ENCODE measurements at places on chromosomes 12 and 14.

- DNase-seq = no peak
Observed at GRCh38 chr12:65474831-65475230, 196.3 kb downstream of the MSRB3 start.

DNA sequence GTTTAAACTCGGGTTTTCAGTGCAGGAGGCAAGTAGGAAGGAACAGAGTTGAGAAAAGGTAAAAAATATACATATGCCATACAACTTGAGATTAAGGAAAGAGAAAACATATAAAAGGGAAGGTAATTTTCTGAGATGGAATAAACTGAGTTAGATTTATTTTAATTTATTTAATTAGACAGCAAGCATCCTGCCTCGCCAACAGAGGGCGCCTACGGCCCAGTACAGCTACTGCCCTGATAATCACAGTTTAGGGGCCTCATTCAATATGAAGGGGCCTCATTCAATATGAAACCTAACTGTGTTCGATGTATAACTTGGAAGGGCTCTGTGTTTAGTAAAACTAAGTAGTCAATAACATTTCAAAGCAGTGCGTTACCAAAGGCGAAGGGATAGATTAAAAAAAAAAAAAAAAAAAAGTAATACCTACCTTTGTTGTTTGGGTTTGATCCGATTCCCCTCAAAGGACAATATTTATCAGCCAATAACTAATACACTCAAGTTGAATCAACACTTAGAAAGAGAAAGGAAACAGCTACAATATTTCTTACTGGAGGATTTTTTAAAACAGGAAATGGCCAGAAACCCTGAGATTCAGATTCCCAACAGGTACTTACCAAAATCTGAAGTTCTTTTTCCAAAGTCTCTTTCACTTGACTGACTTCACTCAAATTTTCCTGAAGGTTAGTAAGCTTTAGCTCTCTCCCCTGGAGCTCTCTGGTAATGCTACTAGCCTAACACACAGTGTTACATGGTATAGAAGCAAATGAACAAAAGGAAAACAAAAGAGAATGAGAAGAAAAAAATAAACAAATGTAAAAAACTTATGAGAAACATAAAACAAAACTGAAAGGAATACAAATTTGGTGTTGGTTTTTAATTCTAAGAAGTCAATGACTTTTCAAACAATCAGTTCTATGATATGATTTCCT is 70.0 kb upstream of the VPS33A start:
- DNase-seq = peak; percentile 10

DNA sequence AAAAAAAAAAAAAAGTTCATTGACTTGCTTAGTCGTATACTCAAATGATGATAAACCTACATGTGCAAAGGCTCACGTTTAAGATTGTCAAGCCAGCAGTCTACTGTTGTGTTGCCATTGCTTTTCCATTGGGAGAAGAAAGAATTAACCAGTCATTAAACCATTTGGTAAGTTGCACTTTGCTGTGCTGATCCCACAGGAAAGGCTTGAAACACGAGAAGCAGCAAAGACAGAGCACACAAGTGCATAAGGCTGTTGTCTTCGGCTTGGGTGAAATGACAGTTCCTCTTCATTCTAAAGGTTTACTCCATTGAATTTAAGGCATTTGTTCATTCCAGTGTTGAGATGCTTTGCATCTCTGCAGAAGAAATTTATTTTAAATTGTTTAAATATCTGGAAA is 50.1 kb downstream of the ZC3H14 start:
- no peak for DNase-seq

DNA sequence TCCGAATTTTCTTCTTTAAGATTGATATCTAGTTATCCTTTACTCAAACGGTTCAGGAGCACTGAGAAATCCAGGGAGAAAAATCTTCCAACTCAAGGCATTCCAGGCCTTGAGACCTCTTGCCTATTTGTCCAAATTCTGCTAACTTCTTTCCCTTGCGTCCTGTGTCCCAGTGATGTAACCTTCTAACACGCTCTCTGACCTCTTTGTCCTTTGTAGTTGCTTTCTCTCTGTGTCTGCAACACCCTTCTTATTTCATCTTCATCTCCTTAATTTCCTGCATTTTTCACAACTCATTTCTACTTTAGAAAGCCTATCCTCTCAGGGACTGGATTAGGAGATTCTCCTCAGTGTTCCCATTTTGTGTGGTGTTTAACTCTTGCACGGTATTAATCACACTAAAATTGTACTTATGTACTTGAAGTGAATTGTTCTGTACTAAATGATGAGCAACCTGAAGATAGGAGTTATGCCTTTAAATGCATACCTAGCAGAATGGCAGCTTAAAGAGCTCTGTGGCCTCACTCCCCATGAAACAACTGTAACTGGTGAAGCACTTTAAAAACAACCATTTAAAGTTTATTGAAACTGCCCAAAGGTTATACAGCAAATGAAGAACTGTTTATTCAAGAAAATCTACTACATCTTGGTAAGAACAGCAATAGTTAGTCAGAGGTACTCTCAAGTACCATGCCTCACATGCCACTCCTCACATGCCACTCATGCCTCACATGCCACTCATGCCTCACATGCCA is 7.4 kb upstream of the SNAPC1 start:
- no peak for DNase-seq

- DNase-seq = no peak
Observed at GRCh38 chr12:121916719-121917118, 1.7 kb upstream of the CFAP251 start.

DNA sequence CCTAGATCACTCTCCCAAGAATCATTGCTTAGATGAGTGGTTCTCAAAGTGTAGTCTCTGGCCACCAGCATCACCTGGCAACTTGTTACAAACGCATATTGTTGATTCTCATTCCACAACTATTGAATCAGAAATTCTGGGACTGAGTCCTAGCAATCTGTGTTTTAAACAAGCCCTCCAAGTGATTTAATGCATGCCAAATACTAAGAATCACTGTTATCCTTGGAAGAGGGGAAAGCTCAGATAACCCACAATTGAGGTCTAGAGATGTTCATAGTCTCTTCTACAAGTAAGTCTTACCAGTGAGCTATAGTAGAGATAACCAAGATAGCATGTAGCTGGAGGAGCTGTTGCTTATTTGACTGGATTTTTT is 666.6 kb downstream of the DIO2 start:
- DNase-seq = no peak

DNA sequence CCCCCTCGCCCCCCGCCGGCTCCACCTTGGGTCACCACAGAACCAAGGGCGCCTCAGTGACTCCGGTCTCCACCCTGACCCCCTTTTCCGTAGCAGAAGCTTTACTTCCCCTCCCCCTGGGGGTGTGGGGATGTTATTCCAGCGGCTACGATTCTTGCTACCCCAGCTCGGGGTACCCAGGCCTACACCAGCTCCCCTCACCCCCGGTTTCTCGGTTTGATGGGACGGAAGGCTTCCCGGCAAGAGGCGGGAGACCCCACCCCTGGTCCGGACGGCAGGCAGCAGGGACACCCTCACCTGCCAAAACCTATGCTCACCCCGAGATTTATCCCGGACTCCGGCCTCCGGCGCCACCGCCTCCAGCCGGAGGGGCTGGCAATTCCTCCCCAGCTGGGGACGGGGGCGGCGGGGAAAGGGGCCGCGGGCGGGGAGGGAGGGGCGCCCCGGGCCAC is 619 bp downstream of the RAB15 start:
- no peak for DNase-seq

DNA sequence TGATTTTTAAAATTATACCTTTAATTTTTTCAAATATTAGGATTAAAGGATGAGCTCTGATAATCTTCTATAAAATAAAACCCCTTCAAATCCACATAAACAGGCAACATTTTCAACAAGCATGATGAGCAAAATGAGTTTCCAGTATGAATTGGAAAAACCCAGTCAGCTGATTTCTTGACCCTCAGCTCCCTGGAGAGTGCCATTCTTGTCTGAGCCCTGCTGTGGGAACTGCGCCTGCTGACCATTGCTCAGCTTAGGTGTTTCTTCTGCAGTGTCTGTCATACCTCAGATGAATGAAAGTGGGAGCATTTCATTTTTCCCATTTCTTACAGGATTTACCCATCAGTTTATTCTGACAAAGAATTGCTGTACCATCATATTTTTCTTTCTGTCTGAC is 27.6 kb downstream of the MAPKAPK5 start:
- no peak for DNase-seq

DNA sequence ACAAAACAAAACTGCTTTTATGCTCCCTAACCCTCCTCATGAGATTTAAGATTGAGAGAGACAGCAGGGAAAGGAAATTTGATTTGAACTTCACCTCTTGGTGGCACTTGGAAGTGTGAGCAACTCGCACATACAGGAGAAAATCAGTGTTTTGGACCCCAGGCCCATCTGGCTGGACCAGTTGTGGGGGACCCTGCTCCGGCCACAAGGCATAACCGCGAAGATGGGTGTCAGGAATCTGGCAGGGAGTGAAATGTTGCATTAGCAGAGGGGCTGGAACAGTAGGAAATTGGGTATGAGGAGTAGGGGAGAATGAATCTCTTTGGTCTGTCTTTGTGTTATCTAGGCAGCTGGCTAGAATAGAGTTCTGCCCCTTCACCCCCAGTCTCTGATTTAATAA is 1.2 kb downstream of the CIROP start:
- no peak for DNase-seq

- DNase-seq = no peak
Observed at GRCh38 chr12:42716491-42716891, 126.9 kb upstream of the PRICKLE1 start.

- no peak for DNase-seq
Observed at GRCh38 chr12:66726556-66726955, 47.7 kb upstream of the GRIP1 start.

DNA sequence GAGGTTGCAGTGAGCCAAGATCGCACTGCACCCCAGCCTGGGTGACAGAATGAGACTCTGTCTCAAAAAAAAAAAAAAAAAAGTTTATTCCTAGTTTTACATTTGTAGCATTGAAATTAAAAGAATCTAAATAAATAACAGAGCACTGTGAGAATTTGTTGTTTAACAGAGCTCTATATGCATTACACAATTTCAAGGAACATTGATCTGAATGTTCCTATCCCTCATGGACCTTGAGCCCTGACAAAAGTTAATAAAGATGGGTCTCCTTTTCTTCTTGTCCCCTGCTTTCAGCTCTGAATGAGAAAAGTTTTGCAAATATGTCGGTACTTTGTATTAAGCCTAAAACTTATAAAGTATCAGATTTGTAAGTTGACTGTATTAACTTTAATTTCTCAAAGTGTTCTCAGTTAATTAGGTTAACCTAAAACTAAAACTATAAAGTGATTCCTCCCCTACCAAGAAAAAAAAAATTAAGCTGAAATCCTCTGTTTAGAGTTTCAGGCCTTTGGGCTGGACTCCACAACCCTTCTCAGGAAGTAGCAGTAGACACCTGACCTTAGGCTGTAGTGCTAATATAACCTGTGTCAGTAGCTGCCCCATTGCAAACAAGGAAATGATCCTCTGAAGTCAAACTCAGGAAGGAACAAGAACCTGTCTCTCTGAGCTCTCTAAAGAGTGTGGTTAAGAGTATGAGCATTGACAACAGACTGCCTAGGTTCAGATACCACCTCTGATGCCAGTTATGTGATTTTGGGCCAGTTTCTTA is 477.6 kb downstream of the DPF3 start:
- DNase-seq = no peak

GRCh38 chr14:56751471-56751870 is 58.8 kb downstream of the OTX2 start:
- DNase-seq = no peak

DNA sequence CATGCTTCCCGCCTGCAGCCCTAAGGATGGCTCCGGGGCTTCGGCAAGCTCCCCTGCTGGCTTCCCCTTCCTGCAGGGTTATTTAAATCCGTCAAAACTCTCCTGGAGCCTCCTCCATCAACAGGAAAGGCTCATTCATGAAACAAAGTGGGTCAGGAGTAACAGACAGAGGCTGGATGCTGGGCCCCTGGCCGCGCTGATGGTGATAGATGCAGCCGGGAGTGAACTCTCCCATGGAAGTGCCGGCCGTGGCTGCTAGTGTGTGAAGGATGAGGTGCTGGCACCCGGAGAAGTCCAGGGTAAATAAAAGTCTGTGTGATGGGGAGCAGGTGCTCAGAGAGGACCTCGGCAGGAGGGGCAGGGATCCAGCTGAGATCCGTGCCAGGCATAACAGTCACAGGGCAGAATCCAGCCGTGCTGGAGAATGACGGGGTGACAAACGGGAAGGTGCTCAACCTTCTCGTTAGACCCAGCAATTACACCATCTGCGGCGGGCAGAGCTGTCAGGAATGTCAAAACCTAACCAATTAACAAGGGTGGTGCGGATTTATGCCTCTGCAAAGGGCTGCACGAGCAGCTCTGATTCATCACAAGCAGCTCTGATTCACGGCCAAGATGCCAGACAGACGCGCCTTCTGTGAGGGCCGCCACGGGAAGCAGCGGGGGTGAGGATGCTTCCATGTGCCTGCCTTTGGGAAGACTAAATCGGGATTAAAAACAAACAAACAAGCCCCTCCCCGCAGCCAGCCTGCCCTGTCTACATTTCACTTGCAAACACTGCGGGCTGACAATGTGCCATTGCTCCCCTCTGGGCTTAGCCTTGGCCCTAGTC is 55.6 kb downstream of the SYNE3 start:
- no peak for DNase-seq

DNA sequence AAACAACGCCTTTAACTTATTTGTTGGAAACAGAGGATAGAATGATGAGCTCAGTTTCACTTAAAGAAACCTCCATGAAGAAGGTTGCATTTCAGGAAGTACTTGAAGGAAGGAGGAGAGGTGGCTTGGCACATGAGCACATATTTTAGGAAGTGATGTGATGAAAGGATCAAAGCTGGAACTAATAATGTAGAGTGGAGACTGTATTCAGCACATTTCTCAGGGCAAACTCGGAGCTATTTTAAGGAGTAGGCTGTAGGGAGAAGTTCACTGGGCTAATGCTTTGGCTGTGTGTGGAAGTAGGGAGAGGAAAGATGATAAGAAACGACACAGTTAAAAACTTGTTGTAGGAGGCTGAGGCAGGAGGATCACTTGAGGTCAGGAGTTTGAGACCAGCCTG is 272.8 kb downstream of the AKAP6 start:
- no peak for DNase-seq

- DNase-seq = no peak
Observed at GRCh38 chr14:71905031-71905430, 27.2 kb upstream of the RGS6 start.

DNA sequence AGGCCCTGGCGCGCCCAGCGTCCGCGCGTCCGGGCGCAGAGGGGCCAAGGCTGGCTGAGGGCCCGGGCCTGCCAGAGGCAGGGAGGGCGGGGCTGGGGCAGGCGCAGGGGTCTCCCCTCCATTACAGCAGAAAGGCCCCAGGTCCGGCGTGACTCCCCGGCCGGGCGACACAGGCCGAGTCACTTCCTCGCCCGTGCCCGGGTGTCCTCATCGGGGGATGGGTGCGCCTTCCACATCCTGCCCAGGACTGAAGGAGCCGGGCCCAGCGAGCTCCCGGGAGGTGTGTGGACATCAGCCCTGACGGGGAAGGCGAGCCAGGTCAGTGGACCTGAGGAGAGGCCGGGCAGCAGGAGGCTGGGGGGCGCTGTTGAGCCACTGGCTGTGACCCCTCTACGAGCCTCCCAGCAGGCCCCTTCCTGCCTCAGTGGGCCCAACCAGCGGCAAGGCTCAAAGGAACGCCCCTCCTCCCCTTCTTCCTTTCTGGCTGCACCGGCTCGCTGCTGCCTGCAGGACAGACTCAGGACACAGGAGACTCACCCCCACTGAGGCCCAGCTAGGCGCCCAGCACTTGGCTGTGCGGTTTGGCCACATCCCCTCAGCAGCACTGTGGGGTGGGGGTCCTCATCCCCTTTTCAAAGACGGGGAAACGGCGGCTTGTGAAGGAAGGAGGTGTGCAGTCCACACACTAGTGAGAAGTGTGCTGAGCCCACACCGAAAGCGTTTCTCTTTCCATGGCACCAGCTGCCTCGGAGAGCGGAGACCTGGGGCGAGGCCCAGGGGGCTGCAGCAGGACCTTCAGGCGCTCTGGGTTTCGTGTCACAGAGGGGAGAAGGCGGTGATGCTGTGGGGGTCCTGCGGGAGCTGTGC is 606 bp downstream of the TNFAIP2 start:
- DNase-seq = no peak

All from stimulated activated CD8-positive, alpha-beta memory T cell treated with anti-CD3 and anti-CD28 coated beads, Interleukin-12 subunit alpha, Interleukin-12 subunit beta, amount 100 ng/mL, for 1 hour (primary cell).